ENCODE measurements at places on chromosomes 3 and 15.

- no peak for DNase-seq
Measured at GRCh38 chr3:197953881-197954280, 3.9 kb downstream of the RPL35A start.

DNA sequence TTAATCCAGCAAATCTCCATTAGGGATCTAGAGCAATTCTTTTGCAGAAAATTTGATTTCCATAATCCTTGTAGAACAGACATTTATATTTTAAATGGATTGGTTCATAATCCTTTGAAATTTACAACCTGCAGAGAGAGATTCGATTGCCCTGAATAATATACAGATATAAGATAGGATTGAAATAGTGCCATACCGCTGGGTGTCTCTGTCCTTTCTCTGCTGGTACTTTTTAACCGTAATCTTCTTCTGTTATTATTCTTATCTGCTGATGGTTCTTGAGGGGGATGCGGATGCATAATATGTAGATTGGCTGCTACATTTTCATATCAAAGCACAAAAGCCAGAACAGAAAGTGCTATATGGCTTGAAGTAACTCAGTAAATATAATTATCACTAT lies 182.2 kb downstream of the CFAP20DC start:
- no peak for DNase-seq

GRCh38 chr3:94246171-94246570 lies 183.3 kb downstream of the NSUN3 start:
- no peak for DNase-seq

- no peak for DNase-seq
Measured at GRCh38 chr3:8328967-8329366, 172.7 kb upstream of the LMCD1 start.

GRCh38 chr3:129992781-129993180 lies 18.3 kb downstream of the TRH start:
- DNase-seq: no peak

DNA sequence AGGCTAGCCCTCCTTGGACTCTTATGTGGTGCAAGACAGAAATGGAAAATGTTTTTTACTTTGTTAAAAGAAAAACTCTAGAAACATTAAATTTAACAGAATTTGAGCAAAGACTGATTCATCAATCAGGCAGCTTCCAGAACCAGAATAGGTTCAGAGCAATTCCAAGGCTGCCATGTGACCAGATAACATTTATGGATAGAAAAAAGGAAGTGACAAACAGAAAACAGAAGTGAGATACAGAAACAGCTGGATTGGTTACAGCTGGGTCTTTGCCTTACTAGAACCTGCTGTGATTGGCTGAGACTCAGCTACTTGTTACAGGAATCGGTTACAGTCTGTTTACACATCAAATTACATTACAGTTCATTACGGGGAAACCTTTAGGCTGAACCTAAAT lies 22.5 kb upstream of the OTOL1 start:
- no peak for DNase-seq

GRCh38 chr3:102189541-102189940 lies 245.3 kb upstream of the ZPLD1 start:
- DNase-seq: no peak

GRCh38 chr3:113628788-113629187 lies 67.7 kb downstream of the USF3 start:
- no peak for DNase-seq

DNA sequence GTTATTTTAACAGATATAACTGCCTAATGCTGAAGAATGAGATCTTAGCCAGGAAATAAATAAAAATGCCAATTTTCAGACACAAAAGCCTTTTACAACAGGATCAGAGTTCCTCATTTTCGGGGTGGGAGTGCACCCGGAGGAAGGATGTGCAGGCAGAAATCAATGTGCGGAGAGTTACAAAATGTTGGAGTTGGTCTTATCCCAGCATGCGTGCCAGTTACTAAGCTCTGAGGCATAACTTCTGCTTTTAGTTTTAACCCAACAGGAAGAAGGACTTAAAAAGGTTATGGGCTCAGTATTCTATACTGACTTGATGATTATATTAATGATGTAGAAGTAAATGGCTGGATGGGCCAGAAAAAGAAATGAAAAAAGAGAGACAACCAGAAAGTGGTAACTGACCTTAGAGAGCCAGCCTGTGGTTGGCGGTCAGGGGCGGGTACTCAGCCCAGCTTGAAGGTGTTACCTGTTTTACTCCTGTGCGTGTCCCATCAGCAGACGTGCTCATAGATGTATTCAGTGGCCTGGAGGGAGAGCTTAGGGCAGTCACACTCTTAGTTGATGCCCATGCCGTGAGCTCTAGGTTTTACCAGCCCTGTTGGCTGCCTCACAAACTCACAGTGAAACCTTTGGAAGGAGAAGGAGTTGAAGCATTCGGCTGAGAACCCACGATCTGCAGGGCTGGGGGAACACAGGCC lies 164.7 kb downstream of the SV2B start:
- no peak for DNase-seq

DNA sequence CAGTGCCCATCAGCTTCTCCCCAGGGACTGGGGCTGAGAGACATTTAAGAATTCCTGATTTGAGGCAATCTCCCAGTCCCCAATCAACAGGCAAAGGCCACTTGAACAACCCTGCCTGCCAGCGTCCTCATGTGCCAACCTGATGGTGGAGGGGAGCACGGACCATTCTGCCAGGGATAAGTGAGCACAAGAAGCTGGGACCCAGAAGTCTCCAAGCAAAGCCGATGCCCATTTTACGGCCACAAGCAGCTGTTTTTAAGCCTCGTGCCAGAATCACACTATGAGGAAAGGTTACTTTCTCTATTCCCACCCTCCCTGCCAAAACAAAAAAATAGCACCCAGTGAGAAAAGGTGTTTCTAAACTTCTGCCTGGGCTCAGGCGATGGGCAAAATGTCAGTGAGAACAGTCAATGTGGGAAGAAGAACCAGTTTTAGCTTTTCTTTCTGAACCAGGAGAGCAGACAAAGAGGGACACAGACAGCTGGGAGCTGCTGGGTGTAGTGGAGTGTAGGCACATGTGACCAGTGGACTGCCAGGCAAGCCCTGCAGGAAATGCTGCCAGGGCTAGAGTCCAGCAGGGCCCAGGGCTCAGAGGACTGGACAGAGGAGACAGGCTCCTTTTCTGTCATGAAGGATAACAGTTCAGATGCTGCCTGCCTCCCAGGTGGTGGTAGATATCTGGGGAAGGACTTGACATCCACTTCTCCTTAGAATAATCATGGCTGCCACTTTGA lies 57.7 kb downstream of the ATP2B2 start:
- DNase-seq: no peak

GRCh38 chr15:85475317-85475701 lies 94.9 kb downstream of the AKAP13 start:
- no peak for DNase-seq

GRCh38 chr15:52256930-52257733 lies 38.5 kb downstream of the MYO5C start:
- DNase-seq: no peak

DNA sequence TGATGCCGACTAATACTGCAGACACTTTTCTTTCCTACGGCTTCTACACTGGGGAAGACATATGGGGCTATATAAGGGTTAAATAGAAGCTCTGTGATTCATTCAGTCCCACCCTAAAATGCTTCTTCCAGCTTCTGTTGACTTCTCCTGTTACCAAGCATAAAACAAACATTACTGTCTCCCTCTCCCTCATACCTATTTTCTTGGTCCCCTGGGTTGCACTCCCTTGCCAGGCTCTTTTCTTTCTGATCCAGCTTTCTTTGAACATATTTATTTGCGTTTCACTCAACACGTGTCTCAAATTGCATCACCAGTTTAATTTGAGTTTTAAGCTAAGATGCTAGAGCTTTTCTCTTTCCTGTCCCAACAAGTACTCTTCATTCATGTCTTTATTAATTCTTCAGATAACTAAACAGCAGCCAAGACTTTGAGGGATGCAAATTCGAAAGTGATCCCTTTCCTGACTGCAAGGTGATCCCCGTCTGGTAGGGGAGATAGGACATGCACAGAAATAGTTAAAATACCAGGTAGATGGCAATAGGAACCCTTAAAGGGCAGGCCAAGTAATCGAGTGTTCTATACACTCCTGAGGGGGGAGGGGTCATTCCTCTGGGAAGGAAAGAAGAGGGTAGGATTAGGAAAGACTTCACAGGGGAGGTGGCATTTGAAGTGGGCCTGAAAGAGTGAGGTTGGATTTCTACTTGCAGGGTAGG lies 198.6 kb upstream of the BCL6 start:
- no peak for DNase-seq

DNA sequence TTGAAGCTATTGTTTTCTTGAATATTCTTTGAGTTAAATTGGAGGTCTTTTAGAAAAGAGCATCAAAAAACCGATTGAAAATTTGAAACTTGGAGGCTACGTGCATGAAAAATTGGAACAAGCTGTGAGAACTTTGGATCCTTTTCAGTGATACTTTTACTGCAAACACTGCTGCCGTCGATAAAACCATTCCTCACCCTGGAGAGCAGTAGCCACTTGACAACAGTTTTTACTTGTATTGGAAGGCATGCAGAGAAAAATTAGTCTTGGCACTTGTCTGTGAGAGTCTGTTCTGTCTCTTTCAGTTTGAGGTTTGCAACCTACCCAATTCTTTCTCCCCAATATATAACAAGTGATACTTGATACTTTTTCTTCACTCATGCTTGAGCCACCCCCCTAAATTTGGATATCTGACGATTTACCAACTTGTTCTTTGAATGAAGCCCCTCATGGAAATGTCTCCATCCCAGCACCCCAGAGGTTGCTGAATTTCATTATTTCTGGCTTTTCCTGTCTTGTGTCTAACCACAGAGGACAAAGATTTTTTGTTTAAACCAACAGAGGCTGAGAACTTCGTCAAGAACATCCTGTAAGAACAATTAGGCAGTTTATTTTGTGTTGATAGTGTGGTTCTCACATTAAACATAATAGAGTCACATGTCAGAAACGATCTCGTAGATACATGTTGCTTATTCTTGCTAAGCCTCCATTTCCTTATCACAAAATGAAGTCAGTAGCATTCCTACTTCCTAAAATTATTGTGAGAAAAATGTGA lies 307.3 kb upstream of the PLSCR5 start:
- no peak for DNase-seq

GRCh38 chr15:65824031-65824743 lies 32.1 kb upstream of the DENND4A start:
- no peak for DNase-seq

DNA sequence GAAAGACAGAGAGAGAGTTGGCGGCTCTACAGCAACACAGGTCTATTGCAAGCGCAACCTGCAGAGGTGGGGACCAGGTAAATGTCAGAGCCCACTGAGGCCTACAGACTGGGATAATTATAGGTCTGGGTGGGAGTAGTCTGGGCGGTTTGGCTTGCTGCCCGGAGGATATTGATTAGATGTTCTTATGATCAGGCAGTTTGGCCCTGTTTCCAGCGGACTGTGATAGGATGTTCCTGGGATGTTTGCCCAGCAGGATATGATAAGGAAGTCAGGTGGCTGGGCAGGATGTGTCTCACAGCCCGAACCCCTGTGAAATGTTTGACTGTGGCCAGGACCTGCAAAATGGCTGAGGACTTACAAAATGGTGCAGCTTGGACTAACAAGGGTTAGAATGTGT lies 364.9 kb downstream of the NAALADL2 start:
- DNase-seq: no peak

DNA sequence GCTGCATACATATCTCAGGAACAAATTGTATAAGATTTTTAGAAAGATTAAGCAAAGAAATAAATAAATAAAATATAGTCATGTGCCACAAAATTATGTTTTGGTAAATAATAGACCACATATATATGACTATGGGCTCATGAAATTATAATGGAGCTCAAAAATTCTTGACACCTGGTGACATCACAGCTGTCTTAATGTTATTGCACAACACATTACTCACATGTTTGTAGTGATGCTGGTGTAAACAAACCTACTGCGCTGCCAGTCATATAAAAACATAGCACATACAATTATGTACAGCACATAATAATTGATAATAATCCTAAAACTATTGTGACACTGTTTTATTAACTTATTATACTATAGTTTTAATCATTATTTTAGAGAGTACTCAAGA lies 1159.1 kb downstream of the SI start:
- no peak for DNase-seq
